ENCODE measurements at places on chromosomes 7 and 10.
A peak's percentile ranks its signal among the peaks of the same experiment; 100 is the strongest.

- DNase-seq, result no peak
Observed at GRCh38 chr7:105685161-105685560, 103.9 kb upstream of the EFCAB10 start.

GRCh38 chr7:90194911-90195809 is 16.4 kb upstream of the STEAP2 start:
- no peak for DNase-seq

DNA sequence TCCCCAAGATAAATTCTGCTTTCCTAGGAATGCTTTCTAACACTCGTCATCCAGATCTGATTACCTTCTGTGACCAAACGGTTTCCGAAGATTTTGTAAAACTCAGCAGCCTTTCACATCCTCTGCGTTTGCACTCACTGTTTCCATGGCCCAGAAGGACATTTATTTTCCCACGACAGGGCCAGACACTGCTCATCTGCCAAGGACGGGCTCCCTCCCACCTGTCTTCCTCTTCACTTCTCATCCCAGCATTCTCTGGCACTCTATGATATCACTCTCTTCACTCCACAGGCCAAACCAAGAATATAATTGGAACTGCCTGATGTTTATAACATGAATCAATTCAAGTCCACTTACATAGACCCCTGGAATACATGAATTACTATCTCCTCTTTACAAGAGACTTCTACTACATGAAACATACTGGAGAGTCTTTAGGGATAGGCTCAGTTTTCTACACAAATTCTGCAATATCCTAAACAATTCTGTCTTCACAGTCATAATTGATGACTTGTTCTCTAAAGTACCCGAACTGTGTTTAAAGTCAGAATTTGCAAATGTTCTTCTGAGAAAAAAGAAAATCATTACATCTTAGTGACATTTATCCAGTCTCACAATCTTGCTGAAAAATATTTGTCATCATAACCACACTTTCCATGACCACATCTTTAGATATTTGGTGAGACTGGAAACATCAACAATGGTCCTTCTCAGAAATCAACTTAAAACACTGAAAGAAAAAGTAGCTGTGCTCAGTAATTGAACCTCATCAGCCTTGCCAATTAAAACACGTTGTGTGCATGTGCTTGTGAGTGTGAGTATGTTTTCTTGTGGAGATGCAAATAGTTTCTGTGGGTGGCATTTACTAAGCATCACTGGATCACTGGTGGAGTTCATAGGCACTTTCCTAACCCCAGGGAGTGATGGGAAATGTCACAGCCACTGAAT is 79.5 kb upstream of the PRSS58 start:
- no peak for DNase-seq

DNA sequence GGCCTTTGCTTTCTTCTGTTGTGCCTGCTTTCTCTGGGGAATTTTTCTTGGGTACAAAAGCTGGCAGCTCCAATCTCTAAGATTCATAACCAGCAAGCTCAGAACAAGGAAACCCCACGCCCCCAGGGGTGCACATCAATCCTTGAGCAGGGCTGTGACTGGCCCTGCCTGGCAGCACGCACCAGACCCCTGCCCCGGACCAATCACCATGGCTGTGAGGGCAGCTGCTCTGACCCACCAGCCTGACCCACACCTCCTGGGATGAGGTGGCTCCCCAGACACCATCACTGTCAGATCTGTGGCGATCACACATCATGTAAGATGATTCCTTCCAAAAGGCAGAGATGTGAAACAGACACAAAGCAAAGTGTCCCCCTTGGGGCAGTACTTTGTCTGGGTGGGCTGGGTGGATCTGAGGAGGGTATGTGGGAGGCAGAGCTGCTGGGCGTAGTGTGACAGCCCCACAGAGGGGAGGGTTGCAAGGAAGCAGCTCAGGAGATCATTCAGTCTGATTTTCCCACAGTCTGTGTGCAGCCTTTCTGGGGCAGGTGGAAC is 175.5 kb upstream of the SHH start:
- no peak for DNase-seq

- no peak for DNase-seq
Observed at GRCh38 chr7:111872450-111873325, 310.4 kb upstream of the IMMP2L start.

DNA sequence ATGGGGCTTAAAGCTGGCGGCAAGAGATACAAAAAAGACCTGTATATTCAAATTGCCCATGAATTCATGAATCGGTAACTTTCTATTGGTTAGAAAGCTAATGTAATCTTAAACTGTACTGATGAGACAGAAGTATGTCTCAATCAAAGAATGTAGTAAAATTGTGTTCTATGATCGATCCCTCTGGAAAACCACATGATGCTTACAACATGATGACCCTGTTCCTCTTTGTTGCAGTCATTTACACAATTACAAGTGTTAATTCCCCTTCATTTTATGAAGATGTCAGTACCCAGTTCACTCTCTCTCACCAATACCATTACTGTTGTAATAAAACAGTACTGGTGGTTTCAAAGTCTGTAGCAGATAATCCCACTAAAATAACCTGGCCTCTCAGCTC is 10.1 kb downstream of the KIF5B start:
- DNase-seq, result no peak

DNA sequence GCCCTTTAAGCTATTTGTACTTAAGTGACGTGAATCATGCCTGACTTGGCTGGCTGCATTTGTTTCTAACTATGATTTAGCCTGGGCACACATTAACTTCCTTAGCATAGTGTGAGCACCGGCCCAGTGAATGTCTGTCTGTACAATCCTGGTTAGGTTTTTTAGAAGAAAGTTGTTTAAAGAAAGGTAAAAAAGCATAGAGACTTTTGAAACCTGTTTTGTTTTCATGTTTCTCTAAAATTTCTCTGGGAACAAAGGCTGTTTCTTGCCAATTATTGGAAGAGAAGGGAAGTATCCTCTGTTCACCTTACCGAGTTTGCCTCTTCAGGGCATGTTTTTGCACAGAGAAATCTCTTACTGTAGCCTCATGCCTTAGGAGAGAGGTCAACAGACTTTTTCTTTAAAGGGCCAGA is 42.9 kb upstream of the MET start:
- no peak for DNase-seq

DNA sequence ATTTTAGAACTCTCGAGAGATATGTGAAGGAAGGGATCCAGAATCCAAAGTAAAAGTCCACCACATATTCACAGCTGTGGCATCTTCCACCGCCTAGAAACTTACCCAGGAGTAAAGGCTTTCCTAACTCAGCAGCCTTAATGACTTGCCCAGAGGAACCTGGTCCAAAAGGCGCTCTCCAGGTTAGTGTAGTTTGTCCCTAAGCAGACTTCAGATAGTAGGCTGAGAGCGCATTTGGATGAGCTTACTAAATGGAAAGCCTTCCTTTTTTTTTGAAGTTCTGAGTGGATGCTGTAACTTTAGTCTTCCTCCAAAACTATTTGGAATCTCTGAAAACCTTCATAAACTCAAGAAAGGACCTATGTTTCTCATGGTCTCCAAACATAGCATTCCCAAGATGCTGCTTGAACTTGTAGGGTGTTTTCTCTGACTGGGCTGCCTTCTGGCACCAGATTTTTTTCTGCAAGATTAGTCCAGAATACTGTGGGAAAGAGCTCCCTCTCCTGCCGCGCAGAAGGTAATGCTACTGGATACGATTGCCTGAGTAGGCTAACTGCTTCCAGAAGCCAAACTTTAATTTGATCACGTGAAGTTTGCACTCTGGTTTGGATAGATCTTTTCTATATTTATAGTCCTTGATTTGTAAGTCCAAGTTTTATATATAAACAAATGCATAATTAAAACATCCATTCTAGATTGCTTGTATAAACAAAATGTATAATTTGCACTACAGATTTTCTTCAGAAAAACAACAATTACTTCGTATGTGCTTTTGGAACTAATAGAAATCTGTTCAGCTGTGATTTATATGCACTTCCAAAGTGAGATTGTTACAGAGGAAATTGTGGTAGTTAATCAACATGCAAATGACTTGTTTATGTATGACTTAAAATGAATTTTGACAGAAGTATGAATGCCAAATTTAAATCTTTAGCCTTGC is 19.6 kb upstream of the GPR37 start:
- peak; percentile 29 for DNase-seq

DNA sequence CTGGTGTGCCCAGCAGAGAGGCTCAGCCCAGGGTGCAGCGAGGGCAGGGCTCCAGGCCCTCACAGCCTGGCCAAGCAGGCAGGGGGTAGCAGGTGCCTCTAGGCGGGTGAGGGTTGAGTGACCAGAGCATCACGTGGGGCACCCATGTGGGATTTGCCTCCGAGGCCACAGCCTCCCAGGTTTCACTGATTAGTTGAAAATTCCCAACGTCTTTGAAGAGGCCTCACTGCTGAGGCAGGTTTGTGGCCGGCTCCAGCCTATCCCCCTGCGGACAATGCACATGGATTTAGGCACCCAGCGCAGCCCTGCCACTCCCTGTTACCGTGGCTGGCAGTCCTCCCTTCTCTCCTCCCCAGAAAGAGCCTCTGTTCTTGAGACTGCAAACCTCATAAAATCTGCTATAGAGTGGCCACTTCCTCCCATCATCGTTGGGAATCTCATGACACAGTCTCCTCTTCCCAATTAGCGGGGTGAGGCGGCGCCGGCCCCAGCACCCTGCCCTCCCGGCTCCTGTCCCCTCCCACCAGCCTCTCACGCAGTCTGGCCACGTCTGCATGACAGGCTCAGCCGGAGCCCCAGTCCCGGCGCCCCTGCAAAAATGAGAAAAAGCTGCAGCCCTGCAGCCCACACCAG is 10.8 kb downstream of the MYL10 start:
- no peak for DNase-seq

DNA sequence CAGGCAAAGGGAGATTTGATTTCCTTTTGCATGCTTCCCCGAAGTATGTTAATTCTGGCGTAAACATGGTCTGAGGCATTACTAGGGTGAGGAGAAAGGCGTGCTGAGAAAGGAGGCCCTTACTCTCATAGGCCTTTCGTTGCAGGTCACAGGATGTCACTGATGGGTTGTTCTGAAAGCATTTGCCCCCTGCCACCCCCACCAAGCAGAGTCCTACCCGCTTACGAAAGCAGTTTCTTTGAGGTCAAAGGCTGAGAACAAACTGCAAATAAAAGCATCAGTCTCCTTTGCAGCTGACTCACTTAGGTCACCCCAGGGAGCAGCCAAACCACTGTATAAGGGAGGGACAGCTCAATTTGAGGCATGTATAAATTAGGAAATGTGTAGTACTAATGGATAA is 57.1 kb downstream of the BPGM start:
- DNase-seq, result no peak

DNA sequence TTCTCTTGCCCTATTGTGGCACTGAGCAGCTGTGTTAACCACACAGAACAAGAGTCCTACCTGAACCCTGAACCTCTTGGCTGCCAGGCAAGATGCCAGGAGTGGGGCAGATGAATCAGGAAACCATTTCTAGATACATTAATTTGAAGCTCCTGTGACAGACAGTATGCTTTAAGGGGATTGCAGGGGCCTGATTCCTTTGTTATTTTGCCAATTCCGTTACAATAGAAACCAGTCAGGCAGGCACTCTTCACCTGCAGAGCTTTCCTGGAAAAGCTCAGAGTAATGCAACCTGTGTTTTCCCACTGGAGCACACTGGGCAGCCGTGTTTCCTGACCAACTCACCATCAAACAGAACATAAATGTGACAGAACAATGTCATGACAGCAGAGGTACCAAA is 233.1 kb downstream of the BMPER start:
- no peak for DNase-seq

- DNase-seq, result no peak
Observed at GRCh38 chr7:3520206-3520605, 219.2 kb downstream of the SDK1 start.

- DNase-seq, result no peak
Observed at GRCh38 chr10:107418085-107418806, 253.7 kb upstream of the SORCS1 start.

DNA sequence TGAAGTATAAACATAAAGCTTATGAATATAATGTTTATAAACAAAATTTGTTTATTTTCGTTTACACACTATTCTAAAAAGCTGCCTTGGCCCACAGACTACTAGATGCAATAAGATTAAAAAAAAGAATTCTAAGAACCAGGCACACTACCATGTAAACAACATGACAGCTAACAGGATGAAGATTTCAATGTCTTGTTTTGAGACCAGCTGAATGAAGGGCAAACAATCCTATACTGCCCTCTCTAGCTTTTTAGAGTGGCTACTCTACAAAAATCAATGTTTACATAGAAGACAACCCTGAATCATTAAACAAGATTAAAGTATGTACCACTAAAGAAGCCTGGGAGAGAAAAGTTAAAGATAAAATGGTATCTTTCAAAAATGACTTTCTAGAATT is 38.6 kb downstream of the SLC25A40 start:
- no peak for DNase-seq

DNA sequence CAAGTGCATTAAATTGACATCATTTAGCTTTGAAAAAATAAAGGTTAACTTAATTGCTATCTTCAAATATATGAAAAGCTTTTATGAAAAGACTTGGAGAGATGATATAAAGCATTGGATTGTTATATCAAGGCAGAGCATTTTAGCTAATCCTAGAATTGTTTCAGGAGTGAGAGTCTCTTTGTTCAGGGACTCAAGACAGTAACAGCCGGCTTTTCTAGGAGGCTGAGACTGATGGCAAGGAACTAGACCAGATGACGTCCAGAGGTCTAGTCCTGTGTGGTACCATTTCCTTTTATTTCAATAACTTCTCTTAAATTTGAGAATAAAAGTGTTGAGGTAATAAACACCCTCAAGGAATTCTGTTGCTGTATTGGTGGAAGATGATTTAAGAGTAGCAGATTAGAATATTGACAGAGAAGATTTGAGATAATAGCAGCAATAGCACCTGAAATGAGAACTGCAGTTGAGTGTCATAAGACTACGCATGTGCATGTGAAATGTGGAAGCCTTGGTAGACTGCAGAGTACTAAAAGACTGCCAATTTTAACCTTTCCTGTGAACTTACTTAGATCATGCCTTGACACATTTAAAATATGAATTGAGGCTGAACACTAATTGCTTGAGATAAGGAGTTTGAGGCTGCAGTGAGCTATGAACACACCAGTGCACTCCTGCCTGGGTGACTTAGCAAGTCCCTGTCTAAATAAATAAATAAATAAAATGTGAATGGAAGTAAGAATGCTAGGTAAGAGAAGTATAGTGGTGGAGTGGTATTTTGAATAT is 79.6 kb downstream of the ZNRF2 start:
- no peak for DNase-seq

Data from pulmonary artery endothelial cell (primary cell).